DND-41 (cell line): ENCODE measurements at places on chromosomes 16 and 17.
A peak's percentile ranks its signal among the peaks of the same experiment; 100 is the strongest.

DNA sequence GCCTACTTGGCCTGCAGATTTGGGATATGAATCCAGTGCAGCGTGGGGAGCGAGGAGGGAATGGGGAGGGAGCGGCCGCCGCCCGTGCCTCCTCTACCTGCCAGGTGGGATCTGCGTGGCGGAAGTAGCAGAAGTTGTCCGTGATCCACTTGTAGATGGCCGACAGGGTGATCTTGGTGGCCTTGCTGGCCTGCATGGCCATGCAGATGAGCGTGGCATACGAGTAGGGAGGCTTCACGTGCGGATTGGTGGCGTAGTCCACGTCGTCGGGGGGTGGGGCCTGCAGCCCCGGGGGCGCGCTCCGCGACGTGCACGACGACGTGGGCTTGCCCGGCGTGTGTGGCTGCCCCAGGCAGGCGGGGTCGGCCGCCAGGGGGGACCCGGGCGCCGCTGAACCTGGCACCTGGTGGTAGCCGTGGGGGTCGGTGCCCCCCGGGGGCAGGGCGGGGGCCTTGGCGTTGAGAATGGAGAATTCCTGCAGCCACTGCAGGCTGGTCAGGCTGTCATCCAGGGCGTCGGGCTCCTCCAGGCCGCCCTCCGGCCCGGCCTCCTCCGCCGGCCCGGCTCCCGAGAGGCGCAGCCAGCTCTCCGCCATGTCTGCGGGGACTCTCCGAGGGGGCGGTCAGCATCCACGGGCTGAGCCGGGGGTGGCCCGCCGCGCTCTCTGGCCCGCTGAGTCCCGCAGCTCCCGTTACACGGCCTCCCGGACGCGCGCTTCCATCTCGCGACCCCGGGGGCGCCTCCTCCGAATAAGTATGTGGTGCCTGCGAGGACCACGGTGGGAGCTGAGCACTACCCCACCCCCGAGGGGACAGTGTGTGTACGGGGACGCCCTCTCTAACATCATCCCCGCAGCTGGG lies 1.0 kb downstream of the FOXJ1 start:
- DNase-seq: no peak

- no peak for DNase-seq
These were observed 16.8 kb downstream of the TMEM100 start for GRCh38 chr17:55705847-55706246.

- no peak for DNase-seq
These were observed 6.7 kb upstream of the GAST start for GRCh38 chr17:41705271-41705991.

DNA sequence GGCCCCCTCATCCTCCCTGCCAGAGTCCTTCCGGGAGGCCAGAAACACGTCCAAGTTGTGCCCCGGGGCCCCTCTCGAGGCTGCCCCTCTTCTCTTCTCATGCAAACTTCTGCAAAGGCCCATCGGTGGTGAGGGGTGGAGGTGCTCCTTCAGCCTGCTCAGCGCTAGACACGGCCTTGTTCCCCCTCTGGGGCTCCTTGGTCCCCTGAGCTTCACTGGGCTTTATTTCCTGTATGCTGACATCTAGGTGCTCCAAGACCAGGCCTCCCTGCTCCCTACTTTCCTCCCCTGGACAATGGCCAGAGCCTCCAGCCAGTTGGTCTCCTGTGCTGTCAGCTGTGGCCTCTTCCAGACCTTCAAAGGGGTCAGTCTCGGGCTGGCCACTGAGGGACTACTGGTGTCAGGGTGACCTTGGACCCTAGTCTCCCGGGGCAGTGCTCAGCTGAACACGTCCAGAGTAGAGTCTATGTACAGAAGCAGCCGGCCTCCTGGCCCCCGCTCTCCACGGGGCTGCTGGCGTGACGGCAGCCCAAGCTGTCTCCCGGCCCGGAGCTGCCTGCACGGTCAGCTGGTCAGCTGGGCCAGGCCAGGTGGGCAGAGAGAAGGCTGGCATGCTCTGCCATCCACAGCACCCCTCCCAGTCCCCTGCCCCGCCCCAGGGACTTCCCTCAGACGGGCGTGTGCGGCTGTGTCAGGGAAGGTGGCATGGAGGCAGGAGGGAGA lies 1.7 kb upstream of the PRR35 start:
- DNase-seq: no peak

DNA sequence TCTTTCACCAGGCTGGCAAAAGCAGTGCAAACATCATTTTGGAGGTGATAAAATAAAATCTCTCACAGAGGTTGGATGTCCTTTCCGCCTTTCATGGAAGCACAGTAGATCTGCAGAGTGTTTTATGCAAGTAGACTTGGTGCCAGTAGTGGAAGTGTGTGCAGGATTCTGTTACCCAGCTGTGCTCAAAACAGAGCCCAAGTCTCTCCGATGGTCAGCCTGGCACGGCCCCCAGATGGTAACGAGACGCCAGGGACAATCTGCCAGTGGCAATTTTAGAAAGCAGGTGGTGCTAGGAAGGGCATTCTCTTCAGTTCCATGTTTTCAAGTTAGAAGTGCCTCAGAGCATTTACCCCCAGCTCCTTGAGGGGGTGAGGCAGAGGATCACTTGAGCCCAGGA lies 1.5 kb upstream of the MTHFSD start:
- DNase-seq: no peak

DNA sequence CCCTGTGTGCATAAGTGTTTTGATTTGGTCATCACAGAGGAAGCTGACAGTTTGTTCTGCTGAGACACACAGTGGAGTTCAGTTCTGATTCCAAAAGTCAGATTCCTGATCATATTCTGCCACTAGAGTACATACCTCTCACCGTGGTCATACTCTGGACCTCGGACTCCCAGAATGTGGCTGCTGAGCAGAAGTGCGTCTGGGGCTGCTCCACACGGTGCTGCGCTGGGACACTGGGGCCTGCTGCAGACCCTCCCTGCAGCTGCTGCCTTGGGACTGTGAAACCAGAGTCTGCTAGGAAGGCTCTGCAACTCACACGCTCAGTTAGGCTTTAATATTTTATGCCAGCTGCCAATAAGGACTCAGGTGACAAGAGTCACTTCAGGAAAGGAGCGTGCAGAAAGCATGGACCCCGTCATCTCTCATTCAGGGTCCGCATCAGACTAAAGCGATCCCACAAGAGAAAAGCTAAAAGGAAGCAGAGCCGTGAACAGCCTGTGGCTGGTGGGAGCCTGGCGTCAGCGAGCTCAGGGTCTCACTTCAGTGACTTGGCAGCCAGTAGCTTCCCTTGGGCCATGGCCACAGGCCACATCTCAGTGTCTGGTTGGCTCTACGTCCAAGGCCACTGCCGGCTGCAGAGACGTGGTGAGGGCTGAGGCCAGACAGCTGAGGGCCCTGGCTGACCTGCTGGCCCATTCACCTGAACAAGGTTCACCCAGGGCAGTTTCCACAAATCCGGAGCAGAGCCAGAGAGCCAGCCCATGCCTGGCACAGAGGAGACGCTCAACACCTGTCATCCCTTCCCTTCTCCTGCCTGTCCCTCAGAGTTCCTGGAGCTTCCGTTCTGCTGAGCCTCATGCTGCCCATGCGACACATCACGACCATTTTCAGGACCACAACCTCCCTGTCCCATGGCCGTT lies 24.7 kb upstream of the KIFC3 start:
- DNase-seq: no peak

DNA sequence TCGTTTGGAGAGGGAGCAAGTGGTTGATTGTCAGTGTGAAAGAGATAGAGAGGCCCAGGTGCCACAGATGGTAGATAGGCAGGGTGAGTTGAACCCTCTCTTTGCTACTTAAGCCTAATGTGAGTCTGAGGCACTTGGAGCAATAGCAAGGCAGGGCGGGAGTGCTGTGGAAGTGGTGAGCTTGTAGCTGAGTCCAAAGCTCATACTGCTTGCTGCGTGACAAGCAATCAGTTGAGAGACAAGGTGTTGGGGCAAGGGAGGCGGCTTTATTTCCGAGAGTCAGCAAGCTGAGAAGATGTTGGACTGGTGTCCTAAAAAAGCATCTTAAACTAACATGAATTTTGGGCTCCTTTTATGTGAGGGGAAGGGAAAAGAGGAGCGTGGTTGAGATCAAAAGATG lies 112.9 kb upstream of the ZKSCAN2 start:
- DNase-seq: no peak

- no peak for DNase-seq
These were observed 158.5 kb downstream of the PPM1E start for GRCh38 chr17:58913971-58914769.

GRCh38 chr17:81561494-81561885 lies 9.3 kb upstream of the FAAP100 start:
- no peak for DNase-seq

DNA sequence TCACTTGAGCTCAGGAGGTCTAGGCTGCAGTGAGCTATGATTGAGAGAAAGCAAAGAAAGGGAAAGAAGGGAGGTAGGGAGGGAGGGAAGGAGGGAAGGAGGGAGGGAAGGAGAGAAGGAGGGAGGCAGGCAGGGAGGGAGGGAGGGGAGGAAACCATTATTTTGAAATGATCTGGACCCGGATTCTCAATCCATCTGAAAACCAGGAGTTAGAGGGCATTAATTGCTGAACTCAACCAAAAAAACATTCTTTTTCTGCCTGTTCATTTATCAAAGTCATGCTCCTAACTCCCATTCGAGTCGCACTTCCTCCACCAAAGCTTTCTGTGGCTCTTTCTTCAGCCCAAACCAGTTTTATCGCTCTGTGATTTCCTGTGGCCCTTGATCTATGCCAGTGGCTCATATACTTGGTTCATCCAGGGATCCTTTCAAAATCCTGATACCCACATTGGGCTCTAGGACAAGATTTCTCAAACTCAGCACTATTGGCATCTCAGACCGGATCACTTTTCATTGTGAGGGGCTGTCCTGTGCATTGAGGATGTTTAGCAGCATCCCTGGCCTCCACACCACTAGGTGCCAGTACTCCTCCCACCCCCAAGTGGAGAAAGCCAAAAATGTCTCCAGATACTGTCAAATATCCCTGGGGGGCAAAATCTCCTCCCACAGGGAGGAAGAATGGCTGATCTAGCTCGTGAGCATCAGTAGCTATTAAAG lies 38.2 kb downstream of the CMTM4 start:
- DNase-seq: no peak

DNA sequence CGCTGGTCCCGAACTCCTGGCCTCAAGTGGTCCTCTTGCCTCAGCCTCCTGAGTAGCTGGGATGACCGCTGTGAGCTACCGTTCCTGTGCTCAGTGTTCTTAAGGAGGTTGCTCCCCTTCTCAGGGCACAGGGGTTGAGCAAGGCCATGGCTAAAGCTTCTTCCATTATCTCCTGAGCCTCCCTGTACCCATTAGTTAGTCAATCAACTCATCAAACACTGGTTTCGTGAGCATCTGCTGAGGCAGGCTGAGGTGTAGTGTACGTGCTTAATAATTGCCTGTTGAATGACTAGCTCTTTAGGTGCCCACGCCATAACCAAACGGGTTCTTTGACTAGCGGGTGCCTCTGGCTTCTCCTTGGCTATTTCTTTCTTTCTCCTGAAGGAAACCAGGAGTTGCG lies 11.7 kb downstream of the SGCA start:
- DNase-seq: no peak

GRCh38 chr16:87335625-87336433 lies 18.6 kb upstream of the C16orf95 start:
- DNase-seq: no peak

GRCh38 chr17:79202480-79202879 lies 127.9 kb downstream of the ENGASE start:
- no peak for DNase-seq

GRCh38 chr16:16073891-16074881 lies 124.8 kb downstream of the ABCC1 start:
- DNase-seq: no peak

DNA sequence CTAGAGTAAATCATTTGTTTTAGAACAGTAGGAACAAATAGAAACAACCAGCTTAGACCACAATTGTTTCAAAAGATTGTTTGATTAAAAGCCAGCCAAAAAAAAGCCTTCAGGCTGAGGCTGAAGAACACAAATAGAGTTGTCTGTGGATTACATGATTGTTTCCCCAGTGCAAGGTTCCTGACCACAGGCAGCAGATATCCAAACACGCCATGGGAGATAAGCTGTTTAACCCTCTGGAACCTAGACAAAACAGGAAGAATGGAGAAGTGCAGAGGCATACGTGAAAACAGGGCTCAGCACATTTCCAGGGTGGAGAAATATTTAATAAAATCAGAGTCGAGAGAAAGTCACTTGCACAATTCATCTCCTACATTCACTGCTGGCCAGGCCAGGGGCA lies 21.0 kb downstream of the ATPAF2 start:
- no peak for DNase-seq

DNA sequence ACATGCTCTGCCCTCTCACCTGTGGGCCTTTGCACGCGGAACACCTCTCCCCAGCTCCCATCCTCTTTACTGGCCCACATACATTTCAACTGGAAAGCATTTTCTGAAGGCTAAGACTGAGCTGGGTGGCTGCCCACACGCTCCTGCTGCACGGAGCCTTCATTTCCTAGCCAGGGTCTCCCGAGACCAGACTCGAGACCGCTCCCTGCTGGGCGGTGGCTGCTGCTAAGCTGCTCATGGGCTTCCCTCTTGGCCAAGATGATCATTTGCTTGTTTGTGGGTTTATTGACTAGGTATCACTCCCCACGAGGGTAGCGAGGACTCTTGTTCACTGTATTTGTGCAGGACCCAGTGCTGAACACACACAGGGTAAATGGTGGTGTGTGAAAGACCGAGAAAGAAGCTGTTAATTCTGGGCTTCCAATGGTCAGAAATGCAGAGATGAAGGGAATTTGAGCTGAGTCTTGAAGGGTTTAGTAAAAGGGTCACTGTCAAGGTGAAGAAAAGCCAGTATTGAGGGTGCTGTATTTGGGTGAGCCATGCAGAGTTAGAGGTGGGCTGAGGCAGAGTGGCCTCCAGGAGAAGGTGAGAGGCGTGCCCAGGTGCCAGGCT lies 907 bp downstream of the TRAPPC2L start:
- peak; percentile 75 for DNase-seq

DNA sequence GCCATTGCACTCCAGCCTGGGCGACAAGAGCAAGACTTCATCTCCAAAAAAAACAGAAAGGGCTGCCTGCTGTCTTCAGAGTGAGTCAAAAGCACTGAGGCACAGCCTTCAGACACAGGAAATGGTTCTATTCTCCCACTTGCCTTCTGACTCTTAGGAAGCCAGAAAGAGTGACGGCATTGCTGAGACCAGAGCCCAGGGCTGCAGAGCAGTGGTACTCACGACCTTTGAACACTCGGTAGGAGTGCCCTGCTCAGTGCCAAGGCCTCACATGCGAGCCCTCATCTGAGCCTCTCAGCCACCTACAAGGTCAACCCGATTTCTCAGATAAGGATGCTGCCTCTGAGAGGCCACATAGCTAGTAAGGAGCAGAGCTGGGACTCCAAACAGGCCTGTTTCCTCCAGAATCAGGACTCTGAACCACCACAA lies 3.5 kb upstream of the ITGAE start:
- DNase-seq: no peak

DNA sequence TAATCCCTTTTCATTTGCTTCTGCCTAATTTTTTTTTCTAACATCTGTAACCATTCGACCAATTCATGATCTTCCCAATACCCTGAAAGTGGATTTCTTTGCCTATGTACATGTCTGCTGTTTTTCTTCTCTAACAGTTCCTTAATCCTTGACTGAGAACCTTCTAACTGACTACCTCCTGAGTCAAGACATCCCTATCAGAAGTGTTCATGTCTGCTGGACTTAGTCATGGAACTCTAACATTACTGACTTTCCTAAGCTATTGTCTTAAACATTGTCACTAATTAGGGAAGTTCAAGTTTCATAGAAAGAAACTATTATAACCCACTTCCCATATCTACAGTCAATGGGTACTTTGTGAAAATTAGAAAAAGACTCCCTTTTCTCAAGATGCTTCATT lies 52.4 kb upstream of the IRX5 start:
- no peak for DNase-seq
